ENCODE measurements at places on chromosomes 7 and 10. TPM values are rescaled to one million over a fixed set of nuclear protein-coding genes. Genes with fewer than 3 reads are reported as not detected.

Gene TAS2R40
- not detected for total RNA-seq

Gene DDC
- total RNA-seq, result not detected

Gene KLF6
- total RNA-seq, result 113 TPM

Gene EFCAB10
- not detected for total RNA-seq

Gene MCU
- total RNA-seq, result 17.5 TPM

Gene ZNF467
- total RNA-seq, result 0.10 TPM

Gene TRAPPC14
- 43.9 TPM for total RNA-seq

Gene TMEM178B
- total RNA-seq, result 3.7 TPM

Gene INHBA
- 2.5 TPM for total RNA-seq

Gene NOS3
- 12.2 TPM for total RNA-seq

Gene LGI1
- total RNA-seq, result not detected

Gene MPLKIP
- 36.3 TPM for total RNA-seq

Gene ZNF117
- total RNA-seq, result 3.1 TPM

Gene CHN2
- total RNA-seq, result not detected

Gene PARP12
- total RNA-seq, result 62.0 TPM

Gene ITGA8
- total RNA-seq, result not detected

Gene GPR85
- total RNA-seq, result not detected

Gene ARHGEF5
- 8.0 TPM for total RNA-seq

Gene AKAP9
- total RNA-seq, result 36.1 TPM

Gene PRLHR
- not detected for total RNA-seq

Gene TMEM139
- total RNA-seq, result 0.73 TPM

Gene HOXA1
- 0.16 TPM for total RNA-seq

Gene CYP2C9
- not detected for total RNA-seq

Measured in activated T-helper 1 cell treated with anti-CD3 and anti-CD28 coated beads, Interleukin-12 subunit alpha, Interleukin-12 subunit beta, Interleukin-2, Interleukin-4 antibody, amounts not matched to agents 30 ng/mL and 10 ng/mL and 1 ng/mL, durations not matched to agents 14 hours and 24 hours and 36 hours (primary cell).